ENCODE measurements at places on chromosomes 3 and 15.

- no peak for DNase-seq
Observed at GRCh38 chr3:126211569-126211968, 31.2 kb upstream of the ALDH1L1 start.

DNA sequence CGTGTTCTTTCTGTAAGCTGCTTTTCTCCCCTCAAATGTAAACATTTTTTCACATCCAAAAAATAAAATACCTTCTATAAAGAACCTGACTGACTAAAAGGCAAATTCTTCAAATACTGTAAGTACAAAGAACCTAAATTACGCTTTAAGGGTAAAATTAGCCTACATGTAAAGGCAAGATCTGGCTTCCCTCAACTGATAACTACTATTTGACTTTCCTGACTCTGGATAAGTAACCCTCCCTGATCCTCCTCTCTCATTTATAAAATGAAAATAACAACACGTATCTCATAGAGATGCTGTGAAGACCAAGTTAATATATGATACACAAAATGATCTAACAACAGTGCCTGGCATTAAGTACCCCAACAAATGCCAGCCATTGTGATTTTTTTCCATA lies 12.2 kb downstream of the ADAM10 start:
- DNase-seq: no peak

DNA sequence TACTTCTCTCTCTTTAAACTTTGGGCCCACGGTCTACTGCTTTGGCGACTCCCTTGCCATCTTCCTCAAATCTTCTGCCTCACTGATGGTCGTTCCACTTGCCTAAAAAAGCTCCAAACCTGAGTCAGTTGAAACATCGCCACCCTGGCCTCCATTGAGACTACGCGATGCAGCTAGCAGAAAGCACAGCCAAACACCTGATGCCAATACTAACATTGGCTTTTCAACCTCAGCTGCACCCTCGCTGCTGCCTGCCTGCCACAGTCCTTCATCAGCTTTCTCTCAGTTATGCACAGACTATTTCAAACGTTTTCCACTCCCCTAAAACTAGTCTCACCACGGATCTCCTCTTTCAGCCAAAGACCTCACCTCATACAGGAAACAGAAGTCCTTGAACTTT lies 214.2 kb upstream of the TMCO5A start:
- no peak for DNase-seq

DNA sequence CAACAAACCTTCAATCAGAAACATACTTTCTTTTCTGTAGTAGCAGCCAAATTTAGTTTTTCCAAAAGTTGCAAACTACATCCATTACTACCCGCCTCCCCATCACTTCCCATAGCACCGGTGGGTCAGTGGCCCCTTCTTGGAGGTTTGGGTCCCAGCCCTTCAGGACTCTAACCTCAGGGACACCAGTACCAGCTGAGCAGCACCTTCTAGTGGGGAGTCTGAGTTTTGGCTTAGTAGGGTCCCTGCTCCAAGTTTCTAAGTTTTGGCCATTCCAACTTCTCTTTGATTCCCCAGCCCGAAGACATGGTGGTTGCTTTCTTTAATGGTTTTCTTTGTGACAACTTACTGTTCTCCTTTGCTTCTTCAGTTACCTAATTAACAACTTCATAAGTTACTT lies 160.6 kb downstream of the ECT2 start:
- DNase-seq: no peak

- no peak for DNase-seq
Observed at GRCh38 chr3:188814581-188814980, 357.2 kb upstream of the TPRG1 start.

- no peak for DNase-seq
Observed at GRCh38 chr3:114406922-114407321, 113.1 kb downstream of the TIGIT start.

DNA sequence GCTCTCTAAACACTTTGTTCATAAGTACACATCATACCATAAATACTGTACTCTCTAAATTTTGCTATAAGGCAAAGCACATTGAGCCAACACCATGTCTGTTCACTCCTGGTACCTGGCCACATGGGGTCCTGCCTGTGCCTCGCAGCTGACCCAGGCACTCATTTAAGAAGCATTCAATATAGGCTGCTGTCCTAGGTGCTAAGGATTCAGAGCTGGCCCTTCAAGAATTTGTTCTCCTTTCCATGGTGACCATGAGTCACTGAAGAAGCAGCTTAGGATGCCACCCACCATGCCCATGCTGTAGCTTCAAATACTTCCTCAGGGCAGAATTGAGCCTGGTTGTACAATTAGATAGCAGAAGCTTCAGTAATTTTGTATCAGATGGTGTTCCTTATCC lies 119.2 kb upstream of the ZBED2 start:
- peak; percentile 79 for DNase-seq

DNA sequence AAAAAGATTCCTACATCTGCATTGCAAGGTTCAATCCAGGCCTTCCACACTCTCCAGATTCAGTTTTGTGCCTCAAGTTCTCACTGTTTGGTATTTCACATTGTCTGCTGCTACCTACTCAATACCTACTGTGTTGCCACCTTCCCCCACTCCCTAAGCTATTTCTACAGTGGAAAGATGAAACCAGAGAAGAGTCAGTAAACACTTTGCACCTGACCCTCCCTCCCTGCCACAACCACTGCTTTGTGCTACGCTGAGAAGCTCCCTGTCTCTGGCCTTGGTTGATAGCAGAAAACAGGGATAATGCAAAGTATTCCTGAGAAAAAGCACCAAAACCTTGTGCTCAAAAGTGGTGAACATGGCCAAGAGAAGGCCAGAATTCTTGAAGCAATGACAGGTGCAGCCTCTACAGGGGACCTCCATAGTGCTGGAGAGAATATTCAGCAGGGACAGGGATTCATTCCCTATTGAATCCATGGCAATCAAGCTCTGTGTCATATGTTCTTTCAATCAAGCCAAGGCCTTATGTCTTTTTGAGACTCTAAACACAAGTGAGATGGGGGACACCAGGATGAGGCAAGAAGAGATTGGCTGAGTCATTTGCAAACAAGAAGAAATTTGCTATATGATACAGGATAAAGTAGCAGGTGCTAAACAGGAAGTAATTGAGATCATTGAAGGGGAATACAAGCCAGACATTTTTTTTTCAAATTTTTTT lies 83.5 kb upstream of the LIPC start:
- DNase-seq: no peak

DNA sequence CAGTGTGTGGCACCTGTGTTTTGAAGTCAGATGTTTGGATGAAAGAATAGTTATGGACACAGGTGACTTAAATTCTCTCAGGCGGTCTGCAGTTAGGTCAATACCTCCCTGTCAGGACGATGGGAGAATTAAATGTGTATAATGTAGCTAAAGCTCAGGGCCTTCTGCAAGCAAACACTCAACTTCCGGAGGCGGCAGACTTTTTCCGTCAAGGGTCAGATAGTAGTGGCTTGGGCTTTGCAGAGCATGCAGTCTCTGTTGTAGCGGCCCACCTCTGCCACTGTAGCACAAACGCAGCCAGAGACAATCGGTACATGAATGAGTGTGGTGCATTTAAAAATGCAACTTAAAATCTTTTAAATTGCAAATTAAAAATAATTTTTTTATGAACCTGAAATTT lies 47.4 kb downstream of the CMTM8 start:
- DNase-seq: no peak

- DNase-seq: peak; percentile 61
Observed at GRCh38 chr3:53137835-53138446, 7.7 kb upstream of the RFT1 start.

GRCh38 chr3:179726075-179726699 lies 73.3 kb downstream of the USP13 start:
- no peak for DNase-seq

DNA sequence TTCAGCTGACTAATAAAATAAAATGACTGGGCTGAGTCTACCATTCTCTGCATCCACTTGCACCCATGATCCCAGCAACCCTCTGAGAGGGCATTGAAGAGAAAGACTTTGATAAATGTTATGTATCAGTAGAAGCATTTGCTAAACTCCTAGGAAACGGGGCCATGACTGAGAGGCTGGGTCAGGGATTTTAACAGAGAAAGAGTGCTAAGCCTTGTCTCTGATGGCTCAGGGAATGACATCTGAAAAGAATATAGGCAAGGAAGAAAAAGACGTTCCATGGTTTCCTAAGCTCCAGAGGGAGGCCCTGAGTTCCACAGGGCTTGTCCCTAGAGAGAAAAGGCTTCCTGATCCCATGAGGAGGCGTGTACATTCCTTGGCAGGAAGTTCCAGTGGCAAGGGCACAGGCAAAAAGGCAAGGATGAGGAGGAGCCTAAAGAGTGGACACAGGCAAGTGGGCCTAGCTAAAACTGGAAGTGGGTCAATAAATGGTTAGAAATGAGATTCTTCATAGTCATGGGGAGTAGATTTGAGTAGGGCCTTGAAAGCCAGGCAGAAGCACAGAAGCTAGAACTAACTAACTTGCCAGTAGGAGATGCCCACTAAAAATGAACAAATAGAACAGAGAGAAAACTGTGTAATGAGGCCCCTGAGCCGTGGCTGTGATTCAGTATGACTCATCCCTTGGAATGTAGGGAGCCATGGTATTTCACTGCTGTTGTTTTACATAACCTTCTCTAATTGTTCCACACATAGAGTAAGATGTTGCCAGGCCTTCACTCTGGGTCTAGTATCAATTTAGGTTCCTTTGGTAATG lies 44.9 kb upstream of the MANF start:
- peak; percentile 93 for DNase-seq

- no peak for DNase-seq
Observed at GRCh38 chr3:20424086-20424485, 238.1 kb upstream of the SGO1 start.

GRCh38 chr3:134282659-134283047 lies 32.0 kb upstream of the RYK start:
- DNase-seq: no peak

DNA sequence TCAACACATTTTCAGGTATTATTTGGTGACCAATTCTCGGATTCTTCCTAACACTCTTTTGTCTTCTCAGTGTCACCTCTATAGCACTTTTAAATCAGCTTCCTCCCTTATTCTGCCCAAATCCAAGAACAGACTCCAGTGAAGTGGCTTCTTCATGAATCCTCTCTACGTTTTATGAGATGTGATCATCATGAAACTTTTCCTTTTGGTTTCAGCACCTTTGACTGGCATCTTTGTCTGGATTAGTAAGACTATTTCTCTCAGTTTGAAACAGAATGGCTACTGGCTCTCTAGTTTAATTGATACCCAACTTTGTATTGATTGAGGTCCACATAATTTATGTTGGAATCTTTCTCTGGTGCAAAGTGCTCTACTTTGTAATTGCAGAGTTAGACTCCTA lies 45.6 kb downstream of the CMC1 start:
- DNase-seq: no peak

- DNase-seq: peak; percentile 21
Observed at GRCh38 chr3:48299746-48300712, 33.4 kb downstream of the SPINK8 start.

DNA sequence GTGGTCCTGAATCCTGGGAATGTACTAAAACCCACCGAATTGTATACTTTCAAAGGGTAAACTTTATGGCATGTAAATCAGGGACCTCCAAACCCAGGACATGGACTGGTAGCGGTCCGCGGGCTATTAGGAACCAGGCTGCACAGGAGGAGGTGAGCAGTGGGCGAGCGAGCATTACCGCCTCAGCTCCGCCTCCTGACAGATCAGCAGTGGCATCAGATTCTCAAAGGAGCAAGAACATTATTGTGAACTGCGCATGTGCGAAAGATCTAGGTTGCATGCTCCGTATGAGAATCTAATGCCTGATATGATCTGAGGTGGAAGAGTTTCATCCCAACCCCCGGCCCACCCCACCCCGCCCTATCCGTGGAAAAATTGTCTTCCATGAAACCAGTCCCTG lies 22.2 kb downstream of the HEG1 start:
- no peak for DNase-seq

DNA sequence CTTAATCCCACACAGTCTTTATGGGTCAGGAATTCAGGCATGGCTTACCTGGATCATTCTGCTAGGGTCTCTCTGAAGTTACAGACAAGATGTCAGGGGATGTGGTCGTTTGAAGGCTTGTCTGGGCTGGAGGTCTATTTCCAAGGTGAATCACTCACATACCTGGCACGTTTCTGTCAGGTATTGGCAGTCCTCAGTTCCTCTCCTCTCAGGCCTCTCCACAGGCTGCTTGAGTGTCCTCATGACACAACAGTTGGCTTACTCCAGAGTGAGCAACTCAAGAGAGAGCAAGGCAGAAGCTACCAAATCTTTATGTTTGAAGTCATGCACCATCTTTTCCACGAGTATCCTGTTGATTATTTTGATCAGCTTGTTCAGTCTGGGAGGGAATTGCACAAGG lies 43.9 kb upstream of the PARP14 start:
- no peak for DNase-seq

- DNase-seq: peak; percentile 49
Observed at GRCh38 chr3:31288641-31289100, 244.1 kb upstream of the STT3B start.

DNA sequence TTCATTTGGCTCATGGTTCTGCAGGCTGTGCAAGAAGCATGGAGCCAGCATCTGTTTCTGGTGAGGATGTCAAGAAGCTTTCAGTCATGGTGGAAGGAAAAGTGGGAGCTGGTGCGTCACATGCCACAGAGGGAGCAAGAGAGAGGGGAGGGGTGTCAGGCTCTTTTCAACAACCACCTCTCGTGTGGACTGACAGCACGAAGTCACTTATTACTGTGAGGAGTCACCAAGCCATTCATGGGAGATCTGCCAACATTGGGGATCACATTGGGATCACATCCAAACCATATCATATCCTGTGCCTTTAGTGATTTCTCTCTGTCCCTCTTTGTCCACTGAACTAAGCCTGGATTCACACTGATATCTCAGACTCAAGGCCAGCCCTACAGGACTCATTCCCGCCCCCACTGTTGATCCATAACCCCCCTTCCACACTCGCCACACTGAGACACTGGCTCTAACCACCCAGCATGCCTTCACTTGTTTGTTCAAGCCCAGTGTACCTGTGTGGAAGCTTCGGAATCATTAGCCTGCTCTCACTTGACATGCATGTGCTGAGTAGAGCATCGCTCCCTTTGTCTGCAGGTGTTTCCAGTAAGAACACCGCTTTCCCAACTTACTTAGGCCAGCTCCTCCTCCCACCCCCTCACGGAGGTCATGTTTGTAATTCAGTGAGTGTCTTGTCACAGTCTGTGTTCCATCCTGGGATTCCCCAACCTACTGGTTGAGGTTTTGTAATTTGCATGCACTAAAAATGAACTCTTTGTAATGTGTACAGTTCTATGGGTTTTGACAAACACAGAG lies 132.2 kb downstream of the KLF13 start:
- peak; percentile 36 for DNase-seq

- DNase-seq: peak; percentile 26
Observed at GRCh38 chr3:188241883-188242282, 87.9 kb downstream of the LPP start.

DNA sequence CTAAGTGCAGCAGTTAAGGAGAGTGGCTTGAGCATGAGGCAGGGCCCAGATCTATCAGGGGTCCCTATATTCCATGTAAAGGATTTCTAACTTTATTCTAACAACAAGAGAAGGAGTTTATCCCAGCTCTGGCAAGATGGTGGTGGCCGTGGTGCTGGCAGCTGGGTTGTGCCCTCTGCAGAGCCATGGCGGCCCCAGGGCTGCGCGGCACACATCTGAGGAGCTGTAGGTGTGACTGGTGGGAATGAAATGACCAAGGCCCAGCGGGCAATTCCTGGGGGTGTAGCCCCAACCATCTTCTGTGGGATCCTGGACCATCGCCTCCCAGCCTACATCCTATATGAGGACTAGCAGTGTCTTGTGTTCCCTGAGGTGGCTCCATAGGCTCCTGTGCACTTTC lies 263.5 kb downstream of the CNTN4 start:
- no peak for DNase-seq

- no peak for DNase-seq
Observed at GRCh38 chr3:172876297-172876696, 125.8 kb downstream of the ECT2 start.

Measured in GM23248 (cell line).